ENCODE measurements at places on chromosomes 11 and 22.

- no peak for DNase-seq
Observed at GRCh38 chr11:69513663-69514224, 32.3 kb downstream of the LINC01488 start.

DNA sequence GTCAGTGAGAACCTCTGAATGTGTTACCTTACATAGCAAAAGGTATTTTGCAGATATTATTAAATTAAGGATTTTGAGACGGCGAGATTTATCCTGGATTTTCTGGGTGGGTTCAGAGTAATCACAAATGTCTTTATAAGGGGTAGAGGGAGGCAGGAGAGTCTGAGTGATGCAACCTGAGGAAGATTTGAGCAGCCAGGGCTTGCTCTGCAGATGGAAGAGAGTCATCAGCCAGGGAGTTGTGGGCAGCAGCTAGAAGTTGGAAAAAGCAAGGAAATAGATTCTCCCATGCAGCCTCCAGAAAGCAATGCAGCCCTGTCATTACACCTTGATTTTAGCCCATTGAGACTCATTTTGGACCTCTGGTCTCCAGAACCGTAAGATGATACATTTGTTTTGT lies 4.1 kb upstream of the WDR74 start:
- DNase-seq: no peak

GRCh38 chr11:73053964-73054363 lies 88.2 kb downstream of the FCHSD2 start:
- peak; percentile 47 for DNase-seq

DNA sequence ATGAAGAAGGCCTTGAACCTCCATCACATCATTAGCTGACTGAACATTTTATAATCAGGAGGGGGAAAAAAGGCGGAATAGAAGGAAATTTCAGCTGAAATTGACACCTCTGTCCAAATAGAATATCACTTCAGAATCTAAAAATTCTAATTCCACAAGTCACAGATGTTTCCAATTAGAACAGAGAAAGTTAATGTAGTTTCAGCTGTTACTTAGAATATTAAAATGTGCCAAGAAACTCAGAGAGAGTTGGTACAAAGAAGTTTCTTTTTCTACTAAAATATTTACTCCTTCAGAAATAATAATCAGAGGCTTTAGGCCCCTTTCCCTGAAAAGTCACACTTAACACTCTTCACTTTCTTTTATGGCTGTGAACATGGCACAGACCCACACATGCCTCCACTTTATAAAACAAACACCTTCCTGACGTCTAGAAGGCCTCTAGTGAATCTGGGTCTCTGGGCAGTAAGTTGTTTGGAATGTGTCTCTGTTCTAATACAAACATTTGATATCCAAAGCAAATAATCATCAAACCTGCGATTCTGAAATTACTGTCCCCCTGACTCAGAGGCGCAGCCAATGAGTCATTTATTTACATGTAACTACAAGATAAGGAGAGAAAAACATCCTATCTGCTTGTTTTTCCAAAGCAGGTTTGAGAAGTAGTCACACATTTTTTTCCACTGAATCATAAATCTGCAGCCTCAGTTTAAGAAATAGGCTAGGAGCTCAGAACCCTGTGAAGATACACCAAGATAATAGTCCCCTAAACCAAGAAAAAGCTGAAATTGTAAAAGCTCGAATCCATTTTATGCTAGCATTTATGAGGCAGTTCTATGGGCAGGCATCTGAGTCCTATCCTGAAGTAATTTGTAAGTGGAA lies 148.4 kb downstream of the ME3 start:
- DNase-seq: no peak

- no peak for DNase-seq
Observed at GRCh38 chr11:10002221-10002620, 291.8 kb downstream of the SBF2 start.

All from NCI-H2171 treated with DMSO at 0.1 percent for 48 hours (cell line).